ENCODE measurements at places on chromosomes 16 and 17.

GRCh38 chr17:28724500-28725165 lies 1.4 kb downstream of the TLCD1 start:
- DNase-seq = no peak

DNA sequence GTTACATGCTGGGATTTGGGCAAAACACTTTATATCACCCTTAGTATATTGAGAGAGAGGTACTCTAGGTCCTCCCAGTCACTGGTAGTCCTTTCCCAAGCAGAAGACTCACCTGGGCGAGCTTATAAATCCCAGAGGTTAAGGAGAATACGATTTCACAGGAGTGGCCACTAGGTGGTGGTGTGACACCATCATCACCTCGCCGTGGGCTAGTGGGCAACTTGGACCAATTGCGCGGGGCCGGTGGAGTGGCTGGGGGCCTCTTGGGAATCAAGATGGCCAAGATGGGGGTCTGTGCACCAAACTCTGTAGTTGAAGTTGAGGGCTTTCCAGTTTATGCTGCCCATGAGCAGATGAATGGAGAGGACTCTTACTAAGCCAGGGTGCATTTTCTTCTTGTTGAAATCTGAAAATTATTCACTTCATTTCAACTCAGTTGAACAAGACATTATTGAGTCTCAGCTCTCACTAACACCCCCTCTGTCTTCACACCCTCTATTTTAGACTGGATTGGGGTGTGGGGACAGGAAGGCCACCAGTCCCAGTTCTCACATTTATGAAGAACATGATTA lies 38.2 kb upstream of the PIRT start:
- DNase-seq = no peak

- no peak for DNase-seq
These were observed 84.0 kb upstream of the DNAH17 start for GRCh38 chr17:78661093-78661770.

DNA sequence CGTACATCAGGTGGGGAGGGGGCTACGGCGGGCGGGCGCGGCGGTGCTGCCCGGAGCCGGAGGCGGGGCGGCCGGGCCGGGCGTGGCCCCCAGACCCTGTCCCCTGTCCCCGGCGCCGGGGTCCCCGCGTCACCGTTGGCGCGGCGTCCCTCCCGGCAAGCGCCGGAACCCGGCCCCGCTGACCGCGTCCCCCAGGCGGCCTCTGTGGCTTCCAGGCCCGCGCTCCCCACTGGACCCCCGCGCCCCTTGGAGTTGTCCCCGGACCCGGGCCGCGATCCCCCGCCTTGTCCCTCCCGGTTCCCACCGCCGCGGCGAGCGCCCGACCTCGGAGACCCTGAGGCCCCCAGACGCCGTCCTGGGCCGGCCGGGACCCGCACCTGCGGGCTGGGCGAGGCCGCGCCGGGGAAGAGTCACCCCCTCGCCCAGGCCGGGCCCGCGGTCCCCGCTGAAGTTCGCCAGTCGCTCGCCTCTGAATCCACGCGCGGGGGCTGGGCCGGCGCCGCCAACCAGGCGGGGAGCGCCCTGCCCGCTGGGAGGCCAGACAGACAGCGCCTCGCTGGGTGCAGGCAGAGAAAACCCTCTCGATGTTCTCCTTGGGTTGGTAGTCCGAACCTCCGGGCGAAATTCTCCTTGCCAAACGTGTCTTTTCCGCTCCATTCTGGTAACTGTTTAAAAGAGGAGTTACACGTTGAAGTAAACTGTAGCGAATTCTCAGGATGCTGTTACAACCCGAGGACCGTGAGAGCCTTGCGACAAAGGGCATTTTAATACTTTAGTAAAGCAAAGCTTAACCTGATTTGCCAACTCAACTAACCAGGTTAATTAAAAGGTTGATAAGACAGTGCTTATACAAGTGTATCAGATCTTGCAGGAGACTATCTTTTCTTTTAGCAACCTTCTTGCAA lies 761 bp downstream of the GAN start:
- no peak for DNase-seq

GRCh38 chr17:51091635-51092034 lies 29.0 kb downstream of the SPAG9 start:
- DNase-seq = no peak

DNA sequence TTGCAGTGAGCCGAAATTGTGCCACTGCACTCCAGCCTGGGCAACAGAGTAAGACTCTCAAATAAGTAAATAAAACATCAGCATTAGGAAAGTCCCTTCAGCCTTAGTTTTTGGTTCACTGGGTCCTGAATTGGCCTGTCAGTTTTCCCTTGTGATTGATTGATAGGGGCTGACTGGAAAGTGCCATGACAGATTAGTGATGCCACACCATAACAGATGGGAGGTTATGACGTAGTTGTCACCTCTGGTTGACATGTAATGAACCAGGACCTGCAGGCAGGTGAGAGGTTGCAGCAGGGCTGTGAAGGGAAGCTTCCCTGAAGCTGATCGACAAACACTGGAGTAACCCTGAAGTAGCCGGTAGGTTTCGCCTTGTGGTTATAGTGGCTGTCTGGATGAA lies 41.8 kb downstream of the CDH3 start:
- no peak for DNase-seq

GRCh38 chr16:14449790-14450480 lies 180.1 kb downstream of the PARN start:
- no peak for DNase-seq

- no peak for DNase-seq
These were observed 1.2 kb upstream of the GPT2 start for GRCh38 chr16:46882940-46883307.

- no peak for DNase-seq
These were observed 429.8 kb downstream of the MAF start for GRCh38 chr16:79170555-79171246.

DNA sequence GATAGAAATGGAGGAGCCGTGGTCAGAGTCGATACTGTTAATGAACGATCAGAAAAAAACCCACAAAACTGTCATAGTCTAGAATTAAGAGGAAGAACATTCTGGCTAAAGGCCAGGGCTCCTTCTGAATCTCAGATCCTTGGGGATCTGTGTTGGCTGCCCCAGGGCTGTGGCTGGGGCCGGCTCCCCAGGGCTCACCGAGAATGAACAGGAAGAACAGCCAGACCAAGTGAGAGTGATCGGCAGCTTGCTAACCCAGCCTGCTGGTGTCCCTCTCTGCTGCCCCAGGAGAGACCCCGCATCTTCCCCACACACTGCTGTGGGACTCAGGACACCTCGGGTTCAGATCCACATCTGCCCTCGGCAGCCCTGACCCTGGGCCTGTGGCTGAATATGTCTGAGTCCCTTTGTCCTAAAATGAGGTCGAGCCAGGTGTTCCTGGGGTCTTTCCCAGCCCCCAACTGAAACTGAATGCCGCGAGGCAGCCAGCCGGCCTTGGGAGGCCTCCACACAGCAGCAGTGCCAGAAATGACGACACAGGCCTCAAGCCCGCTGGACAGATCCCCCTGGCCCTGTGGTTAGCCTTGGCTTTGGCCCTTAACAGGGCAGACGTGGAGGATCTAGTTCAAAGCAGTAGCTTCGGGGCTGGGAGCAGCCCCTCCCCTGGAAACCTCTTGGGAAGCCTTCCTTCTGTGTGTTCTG lies 23.9 kb upstream of the CLEC18A start:
- no peak for DNase-seq

DNA sequence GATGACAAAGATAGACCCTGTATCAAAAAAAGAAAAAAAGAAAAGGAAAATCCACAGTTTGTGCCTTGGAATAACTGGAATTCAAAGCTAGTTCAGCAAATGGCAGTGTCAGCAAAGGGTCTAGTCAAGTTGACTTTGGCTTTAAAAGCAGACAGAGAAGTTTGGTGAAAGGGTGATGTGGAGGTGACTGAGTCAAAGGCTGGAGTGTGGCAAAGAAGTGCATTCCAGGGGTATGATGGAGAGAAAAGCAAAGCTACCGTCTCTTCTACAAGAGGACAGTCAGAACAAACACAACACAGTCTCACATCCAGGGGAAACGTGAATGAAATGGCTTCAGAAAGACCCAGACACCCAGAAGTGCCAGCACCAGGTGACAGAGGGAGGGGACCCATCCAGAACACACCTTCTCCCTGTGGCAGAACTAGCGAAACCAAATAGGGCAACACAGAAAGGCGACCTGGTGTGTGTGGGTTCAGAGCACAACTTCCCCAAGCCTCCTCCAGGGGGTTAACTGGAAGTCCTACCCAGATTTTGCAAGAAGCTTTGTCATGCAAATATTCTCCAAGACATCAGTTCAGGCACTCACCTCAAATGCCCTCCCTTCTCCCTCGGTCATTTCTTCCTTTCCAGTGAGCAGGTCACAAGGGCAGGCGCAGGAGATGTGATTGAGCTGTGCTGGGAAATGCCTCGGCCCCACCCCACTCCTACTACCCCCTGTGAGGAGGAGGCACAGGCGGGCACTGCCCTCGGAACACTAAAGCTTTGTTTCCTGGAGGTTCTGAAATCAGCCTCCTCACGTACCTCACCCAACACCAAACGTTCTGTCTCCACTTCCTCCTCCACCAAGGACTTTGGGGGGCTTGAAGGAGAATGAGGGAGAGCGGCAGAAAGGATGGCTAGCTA lies 481.9 kb downstream of the SOX9 start:
- DNase-seq = no peak

GRCh38 chr17:31740611-31741082 lies 118.4 kb downstream of the COPRS start:
- no peak for DNase-seq

DNA sequence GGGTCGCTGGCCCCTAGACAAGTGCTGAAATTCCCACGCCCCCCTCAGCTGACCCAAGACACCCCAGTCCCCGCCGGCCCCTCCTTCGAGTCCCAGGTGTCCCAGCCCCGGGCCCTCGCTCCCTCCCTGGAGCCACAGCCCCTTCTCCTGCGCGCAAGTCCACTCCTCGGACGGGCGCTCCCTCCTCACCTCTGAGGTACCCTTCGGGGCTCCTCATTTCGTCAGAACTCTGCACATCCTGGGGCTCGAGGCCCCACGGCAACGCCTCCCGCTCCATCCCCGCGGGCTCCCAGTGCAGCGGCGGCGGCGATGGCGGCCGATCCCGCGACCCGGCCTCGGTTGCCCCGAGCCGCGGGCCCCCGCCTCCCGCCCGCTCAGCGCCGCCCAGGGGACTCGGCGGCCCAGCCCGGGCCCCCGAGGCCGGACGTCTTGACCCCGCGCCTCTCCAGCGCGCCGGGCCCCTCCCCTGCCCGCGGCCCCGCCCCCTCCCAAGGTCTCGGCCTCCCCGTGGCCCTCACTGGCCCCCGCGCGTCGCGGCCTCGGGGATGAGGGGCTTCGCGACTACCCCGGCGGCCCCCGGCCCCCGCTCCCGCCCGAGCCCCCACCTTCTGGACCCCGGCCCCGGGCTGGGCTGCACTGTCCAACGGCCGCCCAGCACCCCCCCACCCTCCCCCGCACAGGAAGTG lies at the start of gene ZNF768:
ZNF768 (minus strand) TSS at position 430 of the 686 bp plus-strand sequence; CDS start at position 277, 153 bp downstream.
- no peak for DNase-seq

DNA sequence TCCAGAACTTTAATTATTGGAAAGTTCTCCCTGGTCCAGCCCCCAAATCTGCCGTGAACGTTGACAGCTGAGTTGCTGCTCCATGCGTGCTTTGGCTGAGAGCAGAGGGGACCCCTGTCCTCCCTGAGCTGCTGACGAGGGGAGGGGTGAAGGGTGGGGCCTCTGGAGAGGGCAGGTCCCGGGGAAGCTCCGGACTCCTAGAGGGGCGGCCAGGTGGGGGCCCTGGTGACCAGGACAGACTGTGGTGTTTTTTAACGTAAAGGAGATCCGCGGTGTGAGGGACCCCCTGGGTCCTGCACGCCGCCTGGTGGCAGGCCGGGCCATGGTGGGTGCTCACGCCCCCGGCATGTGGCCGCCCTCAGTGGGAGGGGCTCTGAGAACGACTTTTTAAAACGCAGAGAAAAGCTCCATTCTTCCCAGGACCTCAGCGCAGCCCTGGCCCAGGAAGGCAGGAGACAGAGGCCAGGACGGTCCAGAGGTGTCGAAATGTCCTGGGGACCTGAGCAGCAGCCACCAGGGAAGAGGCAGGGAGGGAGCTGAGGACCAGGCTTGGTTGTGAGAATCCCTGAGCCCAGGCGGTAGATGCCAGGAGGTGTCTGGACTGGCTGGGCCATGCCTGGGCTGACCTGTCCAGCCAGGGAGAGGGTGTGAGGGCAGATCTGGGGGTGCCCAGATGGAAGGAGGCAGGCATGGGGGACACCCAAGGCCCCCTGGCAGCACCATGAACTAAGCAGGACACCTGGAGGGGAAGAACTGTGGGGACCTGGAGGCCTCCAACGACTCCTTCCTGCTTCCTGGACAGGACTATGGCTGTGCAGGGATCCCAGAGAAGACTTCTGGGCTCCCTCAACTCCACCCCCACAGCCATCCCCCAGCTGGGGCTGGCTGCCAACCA lies at the start of gene MC1R:
MC1R (plus strand) TSS at position 410 of the 895 bp plus-strand sequence; CDS start at position 807, 397 bp downstream.
- DNase-seq = no peak

GRCh38 chr17:35900708-35901480 lies 20.7 kb upstream of the CCL5 start:
- no peak for DNase-seq

- DNase-seq = no peak
These were observed 43.1 kb downstream of the ABAT start for GRCh38 chr16:8717469-8717868.

DNA sequence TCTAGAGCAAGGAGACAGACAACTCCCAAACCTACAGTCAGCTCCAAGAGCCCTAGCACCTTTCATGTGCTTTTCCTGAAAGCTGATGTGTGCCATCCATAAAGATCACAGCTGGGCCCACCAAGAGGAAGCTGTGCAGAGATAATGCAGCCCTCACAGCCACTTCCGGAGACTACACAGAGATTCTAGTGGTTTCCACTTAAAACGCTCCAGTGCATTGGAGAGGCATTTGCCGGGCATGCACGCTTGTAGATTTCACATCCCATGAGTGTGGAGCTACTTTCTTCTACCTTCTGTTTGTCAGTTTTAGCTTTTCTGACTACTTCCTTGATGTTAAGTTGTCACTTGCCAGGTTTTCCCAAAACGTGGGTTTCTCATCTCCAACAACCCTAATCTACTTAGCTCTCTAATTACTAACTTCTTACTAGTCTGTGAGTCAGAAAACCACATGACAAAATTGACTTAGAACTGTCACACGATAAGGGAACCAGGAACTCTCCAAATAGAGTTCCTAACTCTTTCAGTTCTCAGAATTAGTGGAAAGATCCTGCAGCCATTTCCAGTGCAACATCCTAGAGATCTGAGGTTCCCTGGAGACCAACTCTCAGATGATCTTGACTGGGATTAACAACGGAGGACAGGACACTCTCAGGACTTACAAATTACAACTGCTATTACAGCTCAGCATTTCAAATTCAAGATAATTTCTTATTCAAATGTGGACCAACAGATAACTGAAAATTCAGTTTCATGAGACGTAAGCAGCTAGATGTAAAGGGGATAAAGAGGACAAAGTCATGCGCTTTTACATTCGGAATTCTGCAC lies 28.6 kb downstream of the PMP22 start:
- no peak for DNase-seq

- no peak for DNase-seq
These were observed at the start of gene B3GNT9 for GRCh38 chr16:67150833-67151396. B3GNT9 (minus strand) TSS chr16:67150998; CDS start chr16:67150485, 513 bp downstream.
